ENCODE measurements at places on chromosomes 3 and 15.
A peak's percentile ranks its signal among the peaks of the same experiment; 100 is the strongest.

DNA sequence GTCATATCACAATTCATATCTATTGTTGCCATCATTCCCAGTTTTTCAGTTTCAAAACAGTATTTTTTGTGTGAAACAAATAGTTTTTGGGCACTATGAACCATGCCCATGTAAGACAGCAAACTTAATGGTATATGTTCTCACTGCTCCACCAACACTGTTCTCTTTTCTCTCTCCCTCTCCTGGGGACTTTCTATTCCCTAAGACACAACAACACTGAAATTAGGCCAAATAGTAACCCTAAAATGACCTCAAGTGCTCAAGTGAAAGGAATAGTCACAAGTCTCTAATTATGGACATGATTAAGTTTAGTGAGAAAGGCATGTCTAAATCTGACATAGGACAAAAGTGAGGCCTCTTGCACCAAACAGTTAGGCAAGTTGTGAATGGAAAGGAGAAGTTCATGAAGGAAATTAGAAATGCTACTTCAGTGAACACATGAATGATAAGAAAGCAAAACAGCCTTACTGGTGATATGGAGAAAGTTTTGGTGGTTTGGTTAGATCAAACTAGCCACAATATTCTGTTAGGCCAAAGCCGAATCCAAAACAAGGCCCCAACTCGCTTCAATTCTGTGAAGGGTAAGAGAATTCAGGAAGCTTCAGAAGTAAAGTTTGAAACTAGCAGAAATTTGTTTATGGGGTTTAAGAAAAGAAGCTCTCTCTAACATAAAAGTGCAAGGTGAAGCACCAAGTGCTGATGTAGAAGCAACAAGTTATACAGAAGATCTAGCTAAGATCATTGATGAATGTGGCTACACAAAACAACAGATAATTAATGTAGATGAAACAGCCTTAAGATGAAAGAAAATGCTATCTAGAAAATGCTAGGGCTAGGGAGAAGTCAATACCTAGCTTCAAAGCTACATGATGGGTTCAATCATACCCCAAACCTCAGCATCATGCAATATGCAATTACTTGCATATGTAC, 104.2 kb downstream of the CBLB start:
- no peak for DNase-seq

DNA sequence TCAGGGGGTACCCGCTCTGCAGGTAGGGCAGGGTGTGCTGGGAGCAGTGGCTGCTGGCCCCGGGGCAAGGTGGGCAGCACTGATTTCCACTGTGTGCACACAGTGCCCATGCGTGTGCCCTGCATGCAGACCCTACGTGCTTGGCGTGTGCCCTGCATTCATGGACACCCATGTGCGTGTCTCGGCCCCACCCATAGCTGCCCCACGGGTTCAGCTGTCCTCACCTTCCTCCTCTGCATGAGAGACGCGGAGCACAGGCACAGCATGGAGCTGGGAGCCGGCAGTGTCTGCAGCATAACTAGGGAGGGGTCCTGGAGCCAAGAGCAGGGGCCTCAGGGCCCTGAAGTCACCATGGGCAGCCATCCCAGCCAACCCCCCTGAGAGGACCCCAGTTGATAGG, 1.6 kb upstream of the UCN2 start:
- no peak for DNase-seq

DNA sequence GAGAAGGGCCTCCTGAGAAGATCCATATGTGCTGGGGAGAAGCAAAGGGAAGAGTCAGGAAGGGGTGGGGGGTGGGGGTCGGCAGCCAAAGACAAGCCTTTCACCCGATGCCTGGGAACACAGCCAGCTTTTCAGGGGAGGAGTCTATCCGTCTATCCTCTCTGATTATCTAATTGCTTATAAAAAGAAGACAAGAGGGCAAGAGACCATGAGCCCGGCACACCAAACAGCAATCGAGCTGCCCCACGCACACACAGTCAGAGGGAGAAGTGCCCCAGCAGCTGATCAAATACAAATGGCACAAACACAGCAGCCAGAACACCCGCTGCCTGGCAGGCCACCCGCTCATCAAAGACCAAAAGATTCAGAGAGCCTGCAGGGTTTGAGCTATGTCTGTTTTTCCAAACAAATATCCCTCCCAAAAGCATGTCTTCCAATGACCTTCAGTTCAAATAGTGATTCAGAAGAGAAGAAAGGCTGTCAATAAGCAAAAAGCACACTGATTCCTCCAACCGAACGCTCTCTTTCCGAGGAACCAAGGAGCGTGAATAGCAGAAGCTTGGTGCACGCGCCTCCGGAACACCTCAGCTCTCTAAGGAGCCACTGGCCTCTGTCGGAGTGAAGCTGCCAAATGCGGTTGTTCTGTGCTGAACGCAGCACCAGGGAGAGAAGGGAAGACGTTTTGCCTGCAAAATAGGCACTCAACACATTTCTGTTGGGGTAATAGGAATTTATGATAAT, 419.2 kb downstream of the OCA2 start:
- DNase-seq: no peak

DNA sequence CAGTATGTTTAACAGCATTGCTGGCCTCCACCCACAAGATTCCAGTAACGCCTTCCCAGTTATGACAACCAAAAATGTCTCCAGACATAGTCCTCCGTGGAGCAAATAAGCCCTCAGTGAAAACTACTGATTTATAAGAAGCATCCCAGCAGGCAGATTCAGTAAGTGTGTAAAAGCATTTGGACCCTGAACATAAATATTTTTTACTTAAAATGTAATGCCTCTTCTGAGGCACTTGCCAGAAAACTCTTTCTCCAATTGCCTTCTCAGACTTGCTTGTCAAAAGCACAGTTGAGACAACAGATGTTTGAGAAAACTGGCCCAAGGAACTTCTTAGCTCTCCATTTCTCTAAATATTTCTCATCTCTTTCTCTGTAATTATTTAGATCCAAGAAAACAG, 31.8 kb upstream of the DCLK3 start:
- no peak for DNase-seq

- no peak for DNase-seq
These were observed 238.6 kb downstream of the RAP2B start for GRCh38 chr3:153400641-153401040.

- peak; percentile 69 for DNase-seq
These were observed 35.8 kb downstream of the CPN2 start for GRCh38 chr3:194315088-194315964.

DNA sequence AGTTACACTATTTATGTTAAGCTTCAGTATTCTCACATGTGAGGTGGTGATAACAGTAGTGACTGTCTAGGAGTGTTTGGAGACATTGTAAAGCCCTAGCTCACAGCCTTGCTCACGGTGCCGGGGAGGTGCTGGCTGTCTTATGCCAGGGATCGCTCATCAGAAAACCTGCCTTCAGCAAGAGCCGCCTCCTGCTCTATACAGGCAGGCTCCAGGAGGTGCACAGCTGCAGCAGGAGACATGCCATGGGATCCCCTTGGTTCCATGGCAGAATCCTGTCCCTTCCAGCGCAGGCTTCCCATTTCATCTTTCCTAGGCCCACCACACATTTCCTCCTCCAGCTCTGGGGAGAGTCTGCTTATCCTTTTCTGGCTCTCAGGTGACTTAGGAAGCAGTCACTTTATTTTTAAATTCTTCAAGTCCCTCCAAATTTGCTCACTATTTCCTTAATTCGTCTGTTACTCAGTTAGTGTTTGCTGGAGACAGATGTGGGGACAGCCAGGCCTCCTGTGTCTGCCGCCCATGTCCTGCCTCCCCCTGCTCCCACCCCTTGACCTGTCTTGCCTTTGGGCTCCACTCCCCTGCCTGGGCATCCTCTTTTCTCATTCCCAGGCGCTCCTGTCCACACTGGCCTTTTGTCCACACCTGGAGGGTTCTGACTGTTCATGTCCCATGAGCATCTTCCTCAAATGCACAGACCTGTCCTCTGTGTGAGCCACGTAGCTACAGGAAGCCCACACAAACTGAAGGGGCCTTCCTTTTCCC, 31.7 kb downstream of the SLCO2A1 start:
- DNase-seq: no peak

- no peak for DNase-seq
These were observed 31.0 kb upstream of the THBS1 start for GRCh38 chr15:39549912-39550311.

DNA sequence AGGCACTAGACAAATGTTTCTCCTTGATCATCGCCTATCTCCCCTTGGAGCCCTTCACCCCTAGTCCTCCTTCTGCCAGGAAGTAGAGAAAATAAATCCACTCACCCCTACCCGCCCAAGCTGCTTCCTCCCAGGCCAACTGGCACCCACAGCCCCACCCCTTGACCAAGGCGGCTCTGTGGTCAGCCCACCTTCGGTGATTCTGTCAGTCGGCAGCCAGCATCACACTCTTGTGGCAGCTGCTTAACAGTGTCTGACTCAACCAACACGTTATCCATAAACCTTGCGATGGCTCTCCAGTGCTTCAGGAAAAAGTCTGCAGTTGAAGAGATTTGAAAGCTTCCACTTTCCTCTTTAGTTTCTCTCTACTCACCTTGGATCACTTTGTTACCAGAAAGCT, 7.6 kb downstream of the SHF start:
- no peak for DNase-seq

- DNase-seq: peak; percentile 8
These were observed 1.2 kb downstream of the SIDT1 start for GRCh38 chr3:113533534-113533892.

DNA sequence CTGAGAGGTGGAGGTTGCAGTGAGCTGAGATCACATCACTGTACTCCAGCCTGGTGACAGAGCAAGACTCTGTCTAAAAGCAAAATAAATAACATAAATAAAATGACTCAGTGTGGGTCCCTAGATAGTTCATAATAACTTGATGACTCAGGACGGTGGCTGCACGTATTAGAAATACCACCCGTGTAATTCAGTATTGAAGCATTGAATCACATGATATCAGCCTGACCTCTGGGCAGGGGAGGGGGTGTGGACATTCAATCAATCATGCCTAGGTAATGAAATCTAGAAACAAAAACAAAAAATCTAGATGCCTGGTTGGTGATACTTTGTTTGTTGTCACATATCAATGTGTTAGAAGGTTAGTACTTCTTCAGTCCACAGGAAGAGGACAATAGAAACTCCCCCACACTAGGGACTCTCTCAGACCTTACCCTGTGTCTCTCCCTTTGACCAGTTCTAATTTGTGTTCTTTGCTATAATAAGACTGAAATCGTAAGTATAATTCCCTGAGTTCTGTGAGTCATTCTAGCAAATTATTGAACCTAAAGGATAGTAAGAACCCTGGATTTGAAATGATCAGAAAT, 177.3 kb downstream of the GAP43 start:
- no peak for DNase-seq

DNA sequence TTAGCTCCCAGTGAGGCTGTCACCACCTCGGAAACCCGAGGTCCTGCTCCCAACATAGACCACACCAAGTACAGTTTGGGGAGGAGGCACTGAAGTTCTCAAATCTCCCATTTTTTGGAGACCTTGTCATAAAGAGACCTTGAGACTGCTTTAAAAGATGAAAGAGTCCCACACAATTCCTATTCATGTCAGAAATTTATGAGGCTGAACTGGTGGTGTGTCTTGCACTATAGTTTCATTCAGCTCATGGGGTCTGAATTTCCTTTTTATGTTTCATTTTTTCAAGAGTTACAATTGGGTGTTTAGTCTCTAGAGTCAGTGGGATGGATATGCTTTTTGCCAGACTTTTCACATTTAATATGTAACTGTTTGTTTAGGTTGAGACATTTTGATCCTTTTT, 318.1 kb upstream of the LRRFIP2 start:
- no peak for DNase-seq

All from activated CD4-positive, CD25-positive, alpha-beta regulatory T cell (primary cell).